ENCODE measurements at places on chromosomes 13 and 19.

DNA sequence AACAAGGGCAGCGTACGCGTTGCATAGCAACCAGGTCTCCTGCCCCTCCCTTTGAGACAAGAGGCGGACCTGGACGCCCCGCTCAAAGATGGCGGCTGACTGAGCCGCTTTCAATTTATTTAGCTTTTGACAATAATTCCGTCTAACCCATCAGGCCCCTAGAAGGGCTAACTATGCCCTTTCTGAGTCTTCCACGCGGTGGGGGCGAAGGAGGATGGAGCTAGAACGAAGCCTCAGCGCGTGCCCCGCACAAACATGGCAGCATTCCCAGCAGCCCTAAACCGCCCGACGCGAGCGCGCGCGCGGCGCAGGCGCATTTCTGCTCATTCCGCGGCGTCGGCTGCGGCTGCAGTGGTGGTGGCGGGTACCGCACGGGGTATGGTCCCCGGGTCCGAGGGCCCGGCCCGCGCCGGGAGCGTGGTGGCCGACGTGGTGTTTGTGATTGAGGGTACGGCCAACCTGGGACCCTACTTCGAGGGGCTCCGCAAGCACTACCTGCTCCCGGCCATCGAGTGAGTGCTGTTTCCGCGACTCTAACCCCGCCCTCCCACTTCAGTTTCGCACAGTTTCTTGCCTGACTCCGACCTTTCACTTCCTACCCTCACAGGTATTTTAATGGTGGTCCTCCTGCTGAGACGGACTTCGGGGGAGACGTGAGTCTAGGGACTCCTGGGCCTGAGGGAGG lies at the start of gene MED25:
MED25 (plus strand) TSS at position 326 of the 685 bp plus-strand sequence; CDS start at position 379, 53 bp downstream.
- peak; percentile 82 for DNase-seq

- no peak for DNase-seq
Measured at GRCh38 chr13:78035500-78035899, 116.9 kb upstream of the EDNRB start.

DNA sequence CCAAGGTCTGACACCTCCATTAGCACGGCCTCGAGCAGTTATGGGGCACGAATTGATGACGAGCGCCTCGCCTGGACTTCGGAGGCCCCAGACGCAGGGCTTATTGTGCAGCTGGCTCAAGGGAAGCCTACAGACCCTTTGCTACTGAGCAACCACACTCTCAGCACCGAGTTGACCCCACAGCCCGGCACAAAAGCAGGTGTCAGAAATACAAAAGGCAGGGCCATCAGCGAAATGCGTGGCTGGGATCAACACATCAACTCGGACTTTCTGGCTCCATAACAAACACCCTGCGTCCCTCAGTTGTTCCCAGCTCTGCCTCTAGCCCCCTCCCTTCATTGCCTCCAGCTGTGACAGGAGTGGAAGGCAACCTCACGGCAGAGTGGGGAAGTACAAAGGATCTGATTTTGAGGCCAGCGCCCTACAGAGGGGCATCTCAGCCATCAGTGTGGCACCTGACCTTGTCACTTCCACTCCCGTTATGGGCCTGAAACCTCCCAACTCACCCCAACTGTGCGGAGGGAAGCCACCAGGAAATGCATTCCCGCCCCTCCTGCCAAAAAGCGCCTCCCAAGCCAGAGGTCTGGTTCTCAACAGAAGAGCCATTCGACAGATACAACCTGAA lies 18.0 kb downstream of the PEPD start:
- no peak for DNase-seq

DNA sequence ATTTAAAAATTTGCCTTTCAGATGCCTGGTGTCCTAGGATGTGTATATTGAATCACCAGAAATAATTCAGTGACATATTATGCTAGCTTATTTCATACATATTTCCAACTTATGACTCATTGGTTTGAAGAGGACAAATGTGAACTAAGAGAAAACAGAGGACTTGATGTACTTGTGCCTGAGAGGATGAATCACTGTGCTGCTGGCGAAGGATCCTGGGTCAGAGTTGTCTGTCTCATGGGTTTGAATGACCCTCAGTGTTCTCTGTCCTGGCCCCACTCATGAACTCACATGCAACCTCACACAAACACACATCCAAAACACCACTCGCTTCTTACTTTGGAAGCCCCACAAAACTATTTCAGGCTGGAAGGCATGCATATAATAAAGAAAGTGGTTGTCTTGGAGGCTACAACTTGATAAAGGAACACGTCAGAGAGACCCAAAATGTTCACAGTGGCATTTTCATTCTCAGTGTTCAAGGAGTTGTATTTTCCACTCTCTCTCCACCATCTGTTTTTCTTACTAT lies 129.0 kb upstream of the SPRY2 start:
- no peak for DNase-seq

GRCh38 chr19:44142059-44142433 lies 692 bp downstream of the ZNF234 start:
- DNase-seq, result no peak

DNA sequence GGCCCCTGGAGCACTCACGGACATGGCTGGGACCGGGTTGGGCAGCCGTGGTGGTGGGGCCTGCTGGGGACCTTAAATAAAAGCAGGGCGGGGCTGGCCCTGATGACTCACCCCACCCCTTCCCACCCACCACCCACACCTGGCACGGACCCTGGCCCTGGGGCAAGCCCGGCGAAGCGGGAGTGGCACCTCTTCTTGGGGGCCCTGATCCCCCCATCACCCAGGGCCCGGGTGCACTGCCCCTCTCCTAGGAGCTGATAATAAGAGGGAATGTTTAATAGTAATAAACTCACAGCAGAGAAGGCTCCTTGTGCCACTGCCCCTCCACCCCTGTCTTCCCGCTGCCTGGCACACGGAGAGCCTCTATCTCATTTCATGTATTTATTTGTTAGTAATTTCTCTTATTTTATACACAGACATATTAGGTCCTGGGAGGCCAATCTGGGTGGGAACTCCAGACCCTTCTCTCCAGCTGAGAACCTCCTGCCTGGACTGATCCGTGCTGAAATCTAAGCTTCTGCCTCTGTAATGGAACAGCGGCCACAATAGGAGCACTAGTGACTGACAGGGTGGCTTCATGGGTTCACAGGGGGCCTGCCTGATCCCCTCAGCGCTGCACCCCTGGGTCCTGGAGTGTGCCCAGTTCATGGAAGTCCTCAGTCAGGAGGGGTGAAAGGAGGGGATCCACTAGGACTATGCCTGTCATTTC lies at the start of gene LGALS7:
LGALS7 (minus strand) TSS at position 49 of the 709 bp plus-strand sequence; CDS start at position 24, 25 bp downstream.
- no peak for DNase-seq

- no peak for DNase-seq
Measured at GRCh38 chr13:30142486-30143211, 164.7 kb downstream of the KATNAL1 start.

GRCh38 chr19:41872775-41873647 lies 4.1 kb upstream of the CD79A start:
- peak; percentile 74 for DNase-seq

DNA sequence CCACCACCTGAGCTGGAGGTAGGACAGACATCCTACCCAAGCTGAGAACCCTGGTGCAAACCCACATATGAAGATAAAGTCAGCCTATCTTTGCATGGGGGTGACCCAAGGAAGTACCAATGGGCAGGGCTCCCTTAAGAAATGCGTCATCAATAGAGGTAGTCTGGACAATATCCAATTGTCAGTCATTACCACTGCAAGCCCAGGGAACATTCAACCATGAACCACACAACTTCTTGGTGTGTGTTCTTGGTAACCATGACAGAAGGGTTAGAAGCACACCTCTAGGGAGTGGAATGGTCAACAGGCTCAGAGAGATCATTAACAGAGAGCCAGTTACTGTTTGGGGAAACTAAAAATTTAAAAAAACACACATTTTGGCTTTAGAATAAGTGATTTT lies 34.7 kb upstream of the DOCK9 start:
- DNase-seq, result no peak

DNA sequence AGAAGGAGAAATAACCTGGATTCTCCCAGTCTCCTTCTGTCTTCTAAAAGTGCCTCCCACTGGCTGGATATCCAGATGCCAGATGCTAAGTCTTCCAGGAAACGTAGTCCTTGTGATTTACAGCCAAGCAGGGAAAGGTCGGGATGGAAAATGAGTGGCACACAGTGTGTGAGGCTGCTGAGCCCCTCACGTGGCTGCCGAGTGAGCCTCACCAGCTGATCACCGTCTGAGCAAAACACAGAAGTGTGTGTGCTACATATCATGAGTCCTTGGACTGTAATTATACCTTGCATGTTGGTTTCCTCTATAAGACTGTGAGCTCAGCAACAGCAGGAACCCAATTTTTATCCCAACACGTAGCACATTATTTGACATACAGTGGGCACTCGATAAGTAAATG lies 15.1 kb downstream of the LHFPL6 start:
- DNase-seq, result no peak

DNA sequence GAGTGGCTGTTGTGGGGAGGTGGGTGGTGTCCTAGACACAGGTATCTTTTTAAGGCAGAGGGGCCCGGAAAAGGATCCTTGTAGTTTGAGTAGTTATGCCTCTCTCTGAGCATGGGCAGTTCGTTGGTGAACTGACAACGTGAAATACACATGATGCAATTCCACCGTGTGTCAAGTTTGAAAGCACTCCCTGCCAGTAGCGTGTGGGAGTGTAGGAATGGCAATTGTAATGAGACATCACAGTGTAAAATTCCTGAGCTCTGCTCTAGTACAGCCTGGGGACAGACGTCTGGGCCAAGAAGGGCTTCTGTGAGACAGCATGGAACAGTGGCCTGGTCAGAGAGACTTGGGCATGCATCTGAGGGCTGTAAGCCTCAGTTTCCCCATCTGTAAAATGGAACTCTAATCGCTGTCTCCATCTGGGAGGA lies 10.4 kb upstream of the ASF1B start:
- no peak for DNase-seq

DNA sequence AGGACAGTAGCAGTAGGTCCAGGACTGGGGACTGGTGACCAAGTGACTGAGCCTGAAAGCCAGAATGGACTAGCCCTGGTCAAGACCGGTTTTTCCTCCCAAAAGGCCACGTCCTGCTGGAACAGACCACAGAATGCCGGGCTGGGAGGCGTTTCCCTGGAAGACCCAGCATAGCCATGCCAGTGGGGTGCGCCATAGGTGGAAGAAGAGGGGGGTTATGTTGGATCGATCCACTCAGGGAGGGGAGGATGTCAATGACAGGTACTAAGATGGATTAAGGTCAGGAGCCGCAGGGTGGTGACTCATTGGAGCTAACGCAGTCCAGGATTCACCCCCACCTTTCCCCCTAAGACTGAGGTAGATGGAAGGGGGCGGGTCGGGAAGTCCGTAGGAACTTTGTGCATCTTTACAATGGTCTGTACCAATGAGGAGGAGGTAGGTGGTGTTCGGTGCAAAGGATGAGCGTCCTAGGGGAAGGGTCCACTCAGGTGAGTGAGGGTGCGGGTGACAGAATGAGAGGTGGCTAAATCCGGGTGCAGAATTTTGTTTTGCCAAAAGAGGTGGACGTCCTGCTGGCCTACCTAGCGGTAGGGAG lies 21.0 kb downstream of the VASP start:
- DNase-seq, result no peak

GRCh38 chr19:55659822-55660221 lies 5.0 kb downstream of the U2AF2 start:
- DNase-seq, result no peak

DNA sequence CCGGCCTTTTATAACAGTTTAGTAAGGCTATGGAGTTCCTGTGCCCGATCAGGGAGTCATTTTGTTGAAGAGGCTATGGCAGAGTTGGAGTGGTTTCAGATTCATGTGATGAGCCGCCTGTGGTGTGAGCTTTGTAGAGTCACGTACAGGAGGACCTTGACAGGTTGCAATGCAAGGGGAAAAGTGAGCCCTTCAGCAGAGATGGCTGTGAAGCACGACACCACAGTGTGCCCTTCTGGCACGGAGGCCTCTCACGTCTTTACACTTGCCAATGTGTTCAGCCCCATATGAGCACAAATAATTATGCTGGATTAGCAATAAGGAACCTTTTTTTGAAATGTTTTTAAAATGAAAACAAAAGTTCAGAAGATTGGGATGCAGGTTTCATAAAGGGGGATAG lies 499.8 kb downstream of the LIG4 start:
- no peak for DNase-seq

GRCh38 chr13:43303033-43303729 lies 279.8 kb downstream of the DNAJC15 start:
- DNase-seq, result peak; percentile 45

DNA sequence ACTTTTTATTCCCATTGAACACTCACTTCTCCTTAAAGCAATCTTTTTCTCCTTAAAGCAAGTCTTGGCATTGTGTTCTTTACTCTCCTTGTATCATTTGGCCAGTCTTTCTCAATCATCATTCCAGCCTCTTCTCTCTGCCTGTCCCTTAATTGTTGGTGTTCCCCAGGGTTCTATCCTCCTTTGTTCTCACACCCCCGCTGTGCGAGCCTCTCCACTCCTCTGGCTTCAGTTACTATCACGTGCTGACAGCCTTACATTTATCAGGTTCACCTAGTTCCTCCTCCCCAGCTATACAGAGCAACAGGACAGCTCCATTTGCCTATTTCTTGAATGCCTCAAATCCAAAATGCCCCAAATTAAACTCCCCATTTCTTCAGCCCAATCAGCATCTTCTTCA lies 24.6 kb downstream of the CYSLTR2 start:
- no peak for DNase-seq

GRCh38 chr19:13762635-13763235 lies 1.6 kb upstream of the MRI1 start:
- no peak for DNase-seq

DNA sequence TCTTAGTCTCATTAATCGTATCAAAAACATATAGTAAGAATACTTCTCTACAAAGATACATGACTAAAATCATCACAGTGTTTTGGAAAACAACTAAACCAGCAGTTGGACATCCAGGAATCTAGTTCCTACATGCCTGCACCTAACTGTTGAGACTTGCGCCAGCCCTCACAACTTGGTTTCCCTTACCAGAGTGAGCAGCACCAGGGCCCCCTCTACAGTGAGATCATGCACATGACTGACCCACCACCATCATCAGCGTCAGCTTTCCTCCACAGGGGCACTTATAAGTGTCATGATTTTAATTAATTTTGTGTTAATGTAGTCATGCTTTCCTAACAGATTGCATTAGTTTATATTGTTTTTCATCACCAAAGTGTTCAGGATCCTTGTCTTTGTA lies 1322.0 kb downstream of the EFNB2 start:
- DNase-seq, result no peak

DNA sequence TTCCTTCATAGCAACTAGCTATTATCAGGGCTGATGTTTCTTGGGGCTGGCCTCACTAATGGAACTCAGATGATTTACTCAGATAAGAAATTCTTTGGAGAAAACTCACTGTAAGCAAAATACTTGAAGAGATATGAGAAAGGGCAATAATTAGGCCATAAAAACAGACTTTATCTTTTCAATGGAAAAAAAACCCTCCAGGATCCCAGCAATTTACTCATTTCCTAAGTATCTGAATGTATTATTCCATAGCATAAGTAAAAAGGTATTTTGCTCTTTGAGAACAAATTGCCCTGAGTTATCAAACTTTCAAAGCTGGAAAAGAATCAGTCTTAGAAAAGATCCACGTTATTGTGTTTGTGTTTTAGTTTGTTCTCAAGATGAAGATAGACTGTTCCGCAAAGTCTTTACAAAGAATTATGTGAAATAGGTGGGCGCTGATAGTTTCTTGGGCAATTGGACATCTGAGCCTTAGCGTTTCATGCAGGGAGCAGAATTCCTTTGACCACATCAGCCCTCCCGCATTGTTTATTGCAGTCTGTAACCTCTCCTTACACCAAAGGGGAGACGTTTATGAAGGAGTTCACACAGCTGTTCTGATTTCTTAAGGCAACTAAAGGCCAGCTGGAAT lies 29.1 kb upstream of the CSNK1A1L start:
- no peak for DNase-seq

GRCh38 chr13:26820871-26821270 lies 60.3 kb upstream of the GPR12 start:
- no peak for DNase-seq

All from DMS153 (cell line).